ENCODE measurements at places on chromosomes 4 and X. TPM values are rescaled to one million over a fixed set of nuclear protein-coding genes. Genes with fewer than 3 reads are reported as not detected.

- DNase-seq = no peak
These were observed 1941.5 kb upstream of the PCDH10 start for GRCh38 chr4:131207589-131207988.

GRCh38 chr4:11480683-11481082 lies 52.0 kb upstream of the HS3ST1 start:
- peak; percentile 30 for DNase-seq

- no peak for DNase-seq
These were observed 975 bp downstream of the KCNE5 start for GRCh38 chrX:109623997-109624396.

- no peak for DNase-seq
These were observed 45.1 kb upstream of the TSPAN7 start for GRCh38 chrX:38516196-38516774.

DNA sequence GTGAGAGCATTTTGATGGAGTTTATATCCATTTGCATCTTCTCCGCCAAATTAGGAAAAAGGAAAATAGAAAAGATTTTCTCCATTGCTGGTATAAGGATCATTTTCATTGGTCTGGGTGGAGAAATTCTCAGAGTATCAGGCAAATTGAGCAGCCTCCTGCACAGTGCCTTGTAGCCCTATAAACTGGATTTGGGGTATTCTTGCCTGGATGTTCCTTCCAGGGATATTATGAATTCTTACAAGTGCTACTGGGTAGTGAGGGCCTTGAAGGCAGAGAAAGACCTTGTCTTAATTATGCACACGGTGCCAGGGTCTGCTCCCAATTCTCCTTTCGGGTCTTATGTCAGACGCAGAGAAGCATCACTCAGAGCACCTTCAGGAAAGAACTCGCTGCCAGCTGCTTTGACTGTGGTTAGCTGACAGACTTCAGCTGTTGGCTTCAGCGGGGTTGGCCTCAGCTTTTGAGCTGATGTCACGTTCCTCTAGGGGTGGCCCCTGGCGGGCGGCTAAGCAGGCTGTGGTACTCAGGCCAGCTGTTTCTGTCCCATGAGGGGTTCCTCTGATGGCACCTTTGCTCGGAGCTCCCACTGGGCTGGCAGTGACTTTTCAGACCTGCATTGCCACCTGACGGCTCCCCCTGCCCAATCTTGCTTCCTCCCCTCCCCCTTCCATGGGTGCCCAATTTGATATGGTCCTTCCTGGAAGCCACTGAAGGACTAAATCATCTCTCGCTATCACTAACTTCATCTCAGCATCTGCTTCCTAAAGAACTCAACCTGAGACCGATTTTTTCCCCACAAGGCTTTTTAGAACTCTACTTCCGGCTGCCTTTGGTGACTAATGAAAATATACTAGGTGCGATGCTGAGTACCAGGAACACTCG lies 519.5 kb downstream of the BCOR start:
- no peak for DNase-seq

DNA sequence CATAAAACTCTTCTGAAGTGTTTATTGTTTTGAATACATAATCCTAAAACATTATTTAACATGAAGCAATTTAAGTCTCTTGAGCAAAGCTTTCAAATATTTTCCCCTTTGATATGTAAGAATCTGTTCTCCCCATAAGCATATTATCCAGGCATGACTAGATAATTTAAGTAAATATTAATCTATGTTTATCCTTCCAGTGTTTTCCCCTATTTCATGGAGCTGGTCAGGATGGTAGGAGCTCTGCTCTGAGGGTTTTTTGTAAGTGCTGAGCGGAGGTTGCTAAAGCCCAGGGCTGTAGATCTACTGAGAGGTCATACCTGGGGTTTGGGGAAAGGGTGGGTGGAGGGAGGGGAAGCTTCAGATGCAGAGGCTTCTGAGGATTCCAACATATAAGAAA lies 258.9 kb upstream of the SFRP2 start:
- DNase-seq = no peak

DNA sequence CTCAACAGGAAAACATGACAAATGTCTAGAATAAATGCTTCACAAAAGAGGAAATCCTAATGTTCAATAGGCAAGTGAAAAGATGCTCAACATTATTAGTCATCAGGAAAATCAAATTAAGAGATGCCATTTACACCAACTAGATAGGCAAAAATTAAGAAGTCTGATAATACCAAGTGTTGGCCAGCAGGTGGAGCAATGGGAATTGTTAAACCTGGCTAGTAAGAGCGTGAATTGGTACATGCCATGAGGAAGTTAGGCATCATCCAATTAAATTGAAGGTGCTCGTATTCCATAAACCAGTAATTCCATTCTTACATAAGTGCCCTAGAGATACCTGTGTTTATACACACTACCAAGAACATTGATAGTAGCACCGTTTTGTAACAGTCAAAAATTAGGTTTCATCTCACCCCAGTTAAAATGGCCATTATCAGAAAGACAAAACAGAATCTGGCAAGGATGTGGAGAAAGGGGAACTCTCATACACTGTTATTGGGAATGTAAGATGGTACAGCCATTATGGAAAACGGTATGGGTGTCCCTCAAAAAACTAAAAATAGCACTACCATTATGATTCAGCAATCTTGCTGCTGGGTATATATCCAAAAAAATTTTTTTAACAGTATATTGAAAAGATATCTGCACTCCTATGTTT lies 14.0 kb upstream of the ZCCHC18 start:
- peak; percentile 66 for DNase-seq

- no peak for DNase-seq
These were observed 102.9 kb downstream of the GATB start for GRCh38 chr4:151657896-151658295.

DNA sequence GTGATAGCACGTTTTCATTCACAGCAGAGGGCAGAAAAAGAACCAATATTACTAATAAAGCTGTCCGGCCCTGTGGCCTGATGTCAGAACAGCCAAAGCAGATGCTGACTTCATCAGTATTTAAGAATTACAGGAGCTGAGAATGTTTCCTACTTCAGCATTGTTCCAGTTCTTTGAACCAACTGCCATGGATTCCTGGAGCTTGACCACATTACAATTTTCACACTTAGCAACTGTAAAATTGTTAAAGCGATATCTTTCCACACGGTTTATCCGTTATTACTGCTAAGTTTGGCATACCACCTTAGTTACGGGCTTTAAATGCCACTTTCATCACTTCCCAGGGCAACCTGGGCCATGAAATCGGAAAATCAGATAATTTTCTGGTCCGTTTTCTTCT lies 118.2 kb downstream of the EPHA5 start:
- DNase-seq = no peak

GRCh38 chrX:378443-378842 lies 8.3 kb downstream of the PPP2R3B start:
- DNase-seq = no peak

GRCh38 chr4:93749292-93749761 lies 79.2 kb upstream of the ATOH1 start:
- DNase-seq = no peak

PDE5A gene
- total RNA-seq = 8.1 TPM

RAB40AL gene
- 0.40 TPM for total RNA-seq

CNGA1 gene
- total RNA-seq = 0.29 TPM

MAOB gene
- total RNA-seq = not detected

SNX25 gene
- 9.2 TPM for total RNA-seq

AGTR2 gene
- not detected for total RNA-seq

DRD5 gene
- total RNA-seq = not detected
